ENCODE measurements at places on chromosomes 3 and 15. TPM values are rescaled to one million over a fixed set of nuclear protein-coding genes. Genes with fewer than 3 reads are reported as not detected.

Gene SLC30A4
- 7.1 TPM for polyA plus RNA-seq

Gene EBLN2
- 0.80 TPM for polyA plus RNA-seq

Gene FSTL1
- polyA plus RNA-seq, result not detected

Gene SPINK8
- polyA plus RNA-seq, result not detected

Gene TP63
- polyA plus RNA-seq, result 1.0 TPM

Gene CFAP20DC
- polyA plus RNA-seq, result 0.53 TPM

Gene SERPINI2
- not detected for polyA plus RNA-seq

Gene KLHL40
- polyA plus RNA-seq, result not detected

Gene PLAAT1
- not detected for polyA plus RNA-seq

Gene B3GALNT1
- 1.1 TPM for polyA plus RNA-seq

Gene ADCY5
- polyA plus RNA-seq, result not detected

Gene SPRED1
- 0.14 TPM for polyA plus RNA-seq

Gene PDZRN3
- polyA plus RNA-seq, result not detected

Gene ISLR2
- polyA plus RNA-seq, result not detected

Gene SPG11
- 41.7 TPM for polyA plus RNA-seq

Gene GUCA1C
- polyA plus RNA-seq, result not detected

Gene SLC7A14
- not detected for polyA plus RNA-seq

Gene CAPN7
- polyA plus RNA-seq, result 27.8 TPM

Gene SECISBP2L
- 31.5 TPM for polyA plus RNA-seq

Gene CALML4
- 0.46 TPM for polyA plus RNA-seq

Gene GPR156
- polyA plus RNA-seq, result not detected

Gene RPP25
- polyA plus RNA-seq, result 4.9 TPM

Gene PSTPIP1
- 37.3 TPM for polyA plus RNA-seq

Gene GNAT1
- polyA plus RNA-seq, result not detected

Gene PTPN9
- 13.3 TPM for polyA plus RNA-seq

Gene CLK3
- 86.2 TPM for polyA plus RNA-seq

Gene NCEH1
- 4.5 TPM for polyA plus RNA-seq
